Stimulated activated CD8-positive, alpha-beta memory T cell treated with anti-CD3 and anti-CD28 coated beads, Interleukin-2, amount 100 ng/mL, for 1 hour (primary cell): ENCODE measurements at places on chromosomes 7 and 10.

DNA sequence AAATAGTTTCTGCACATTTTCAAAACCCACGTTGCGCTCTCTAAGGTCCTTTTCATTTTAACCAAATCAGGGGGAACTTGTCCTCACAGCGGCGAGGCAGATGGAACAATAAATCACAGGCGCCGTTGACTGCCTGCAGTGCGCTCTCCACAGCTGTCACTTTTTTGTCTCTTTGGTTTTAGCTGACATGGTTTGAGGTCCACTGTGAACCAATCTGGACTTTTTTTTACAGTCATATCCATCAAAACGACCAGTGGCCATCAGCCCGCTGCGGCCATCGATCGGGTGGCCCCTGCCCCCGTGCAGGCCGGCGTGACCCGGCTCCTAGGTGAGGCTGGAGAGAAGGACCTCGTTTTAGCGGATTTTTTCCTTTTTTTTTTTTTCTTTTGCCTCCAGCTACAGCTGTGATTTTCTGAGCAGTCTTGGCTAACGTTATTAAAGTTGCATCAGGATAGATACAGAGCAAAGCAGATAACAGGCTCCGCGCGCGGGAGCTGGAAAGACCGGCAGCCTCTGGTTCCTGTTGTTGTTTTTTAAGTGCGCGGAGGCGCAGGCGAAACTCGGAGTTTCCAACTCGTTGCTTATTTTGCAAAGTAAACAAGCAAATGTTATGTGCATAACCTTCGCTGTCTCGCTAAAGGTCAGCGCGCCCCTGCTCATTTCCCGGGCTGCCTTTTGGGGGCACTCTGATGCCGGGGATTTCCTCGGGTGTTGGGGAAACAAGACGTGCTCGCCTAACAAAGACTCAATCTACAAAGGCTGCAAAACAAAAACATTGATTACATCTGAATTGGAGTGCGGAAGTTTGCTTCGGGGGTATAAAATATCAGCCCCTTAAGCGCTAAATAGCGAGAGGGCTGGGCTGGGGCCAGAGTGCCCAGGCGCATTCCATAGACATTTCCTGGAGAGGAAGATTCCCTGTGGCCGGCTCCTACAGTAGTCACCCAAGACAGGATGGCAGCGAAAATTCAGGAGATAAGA lies 414.8 kb upstream of the MKI67 start:
- DNase-seq = no peak

DNA sequence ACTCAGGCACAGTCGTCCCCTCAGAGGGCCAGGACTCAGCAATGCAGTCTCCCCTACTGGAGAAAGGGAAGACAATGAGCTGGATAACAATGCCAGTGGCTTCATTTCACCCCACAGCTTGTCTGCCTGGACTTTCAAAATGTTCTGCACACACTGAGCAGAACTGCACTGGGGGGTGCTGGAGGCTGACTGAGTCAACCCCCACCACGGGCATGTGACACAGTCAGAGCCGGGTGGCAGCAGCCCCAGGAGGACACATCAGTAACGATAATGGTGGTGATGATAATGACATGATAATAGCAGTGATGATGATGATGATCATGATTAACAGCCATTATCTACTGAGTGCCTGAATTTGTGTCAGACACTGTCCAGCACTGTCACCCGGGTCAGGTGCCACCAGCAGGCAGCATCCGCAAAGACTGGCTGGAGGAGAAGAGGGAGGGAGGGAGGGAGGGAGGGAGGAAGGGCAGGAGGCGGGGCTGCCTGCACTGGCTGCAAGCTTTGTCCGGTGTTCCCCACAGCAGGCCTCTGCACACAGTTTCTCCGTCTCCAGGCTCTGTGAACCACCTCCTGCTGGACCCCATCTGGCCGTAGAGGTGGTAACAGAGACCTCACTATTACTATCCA lies 67.4 kb downstream of the PLXNA4 start:
- no peak for DNase-seq

GRCh38 chr7:97145068-97145467 lies 27.6 kb downstream of the SDHAF3 start:
- no peak for DNase-seq

DNA sequence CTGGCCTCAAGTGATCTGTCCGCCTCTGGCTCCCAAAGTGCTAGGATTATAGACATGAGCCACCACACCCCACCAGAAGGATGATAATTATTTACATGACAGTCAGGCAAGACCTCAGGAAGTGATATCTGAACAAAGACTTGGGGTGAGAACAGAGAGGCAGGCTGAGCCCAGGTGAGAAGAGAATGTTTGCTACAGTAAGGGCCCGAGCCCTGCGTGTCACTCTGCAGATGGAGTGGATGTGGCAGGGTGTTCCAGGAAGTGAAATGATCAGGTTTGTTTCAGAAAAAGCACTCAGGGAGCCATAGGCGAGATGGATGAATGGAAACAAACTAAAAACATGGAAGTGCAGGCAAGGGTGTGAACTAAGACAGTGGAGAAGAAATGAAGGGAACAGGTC lies 22.2 kb downstream of the SFMBT2 start:
- DNase-seq = no peak

DNA sequence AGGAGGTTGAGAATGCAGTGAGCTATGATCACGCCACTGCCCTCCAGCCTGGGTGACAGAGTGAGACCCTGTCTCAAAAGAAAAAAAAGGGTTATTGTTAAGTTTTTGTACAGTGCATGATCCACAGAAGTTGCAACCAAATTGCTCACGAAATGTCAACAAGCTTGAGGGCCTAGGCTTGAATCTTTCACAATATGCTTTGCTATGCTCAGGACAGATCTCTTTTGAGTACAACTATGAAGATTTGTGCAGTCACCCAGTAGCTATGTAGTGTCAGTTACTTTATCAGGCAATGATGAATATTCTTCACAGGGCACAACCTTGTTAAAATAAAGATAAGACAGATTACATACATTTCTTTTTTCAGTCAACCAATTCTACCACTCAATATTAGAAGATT lies 109.2 kb downstream of the PRTFDC1 start:
- DNase-seq = no peak

- DNase-seq = no peak
Measured at GRCh38 chr10:112986544-112987190, 36.6 kb downstream of the TCF7L2 start.

DNA sequence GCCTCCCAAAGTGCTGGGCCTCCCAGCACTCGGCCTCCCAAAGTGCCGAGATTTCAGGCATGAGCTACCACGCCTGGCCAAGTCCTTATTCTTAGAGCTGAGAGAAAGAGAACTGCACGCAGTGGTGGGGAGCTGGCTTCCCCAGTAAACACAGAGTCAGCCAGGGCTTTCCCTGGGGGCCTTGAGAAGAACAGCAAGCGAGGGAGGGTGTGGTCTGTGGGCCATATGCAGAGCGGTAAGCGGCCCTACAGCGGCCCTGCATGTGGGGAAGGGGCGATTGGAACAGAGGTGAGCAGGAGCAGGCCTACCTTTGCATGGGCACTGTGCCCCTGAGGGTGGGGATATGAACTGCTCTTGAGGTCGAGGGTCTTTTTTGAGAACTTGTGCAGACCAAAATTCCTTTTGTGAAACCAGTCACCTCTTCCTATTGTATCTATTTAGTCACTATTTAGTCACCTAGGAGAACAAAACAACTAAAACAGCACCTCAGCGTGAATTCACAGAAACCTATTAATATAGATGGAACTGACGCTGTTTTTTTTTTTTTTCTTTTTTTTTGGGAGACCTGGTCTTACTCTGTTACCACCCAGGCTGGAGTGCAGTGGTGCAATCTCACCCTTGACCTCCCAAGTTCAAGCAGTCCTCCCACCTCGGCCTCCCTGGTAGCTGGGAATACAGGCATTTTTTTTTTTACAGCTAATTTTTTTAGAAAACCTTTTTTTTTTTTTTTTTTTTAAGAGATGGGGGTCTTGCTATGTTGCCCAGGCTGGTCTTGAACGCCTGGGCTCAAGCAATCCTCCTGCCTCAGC lies 36.9 kb upstream of the SH2D4B start:
- DNase-seq = no peak

GRCh38 chr7:128366300-128366699 lies 4.8 kb upstream of the PRRT4 start:
- DNase-seq = no peak

- DNase-seq = peak; percentile 48
Measured at GRCh38 chr7:43758029-43758821, at the start of gene BLVRA. Gene BLVRA (plus strand): TSS chr7:43758680. CDS start chr7:43771159, 12,479 bp downstream.

GRCh38 chr7:71753956-71754664 lies 622.2 kb downstream of the GALNT17 start:
- DNase-seq = no peak

- DNase-seq = no peak
Measured at GRCh38 chr10:14093730-14094484, 236.8 kb downstream of the FRMD4A start.

- DNase-seq = no peak
Measured at GRCh38 chr7:130831817-130832481, 97.9 kb upstream of the KLF14 start.

- no peak for DNase-seq
Measured at GRCh38 chr7:106110885-106111654, 1.0 kb downstream of the SYPL1 start.
